ENCODE measurements at places on chromosomes 7 and 10. TPM values are rescaled to one million over a fixed set of nuclear protein-coding genes. Genes with fewer than 3 reads are reported as not detected.

GRCh38 chr10:22433875-22434274, 88.6 kb downstream of the SPAG6 start:
- peak; percentile 88 for DNase-seq

- no peak for DNase-seq
Measured at GRCh38 chr10:60911715-60912114, 32.3 kb downstream of the RHOBTB1 start.

Gene NFE2L3
- 2.6 TPM for total RNA-seq

- no peak for DNase-seq
Measured at GRCh38 chr7:106916679-106917078, 51.6 kb downstream of the PIK3CG start.

DNA sequence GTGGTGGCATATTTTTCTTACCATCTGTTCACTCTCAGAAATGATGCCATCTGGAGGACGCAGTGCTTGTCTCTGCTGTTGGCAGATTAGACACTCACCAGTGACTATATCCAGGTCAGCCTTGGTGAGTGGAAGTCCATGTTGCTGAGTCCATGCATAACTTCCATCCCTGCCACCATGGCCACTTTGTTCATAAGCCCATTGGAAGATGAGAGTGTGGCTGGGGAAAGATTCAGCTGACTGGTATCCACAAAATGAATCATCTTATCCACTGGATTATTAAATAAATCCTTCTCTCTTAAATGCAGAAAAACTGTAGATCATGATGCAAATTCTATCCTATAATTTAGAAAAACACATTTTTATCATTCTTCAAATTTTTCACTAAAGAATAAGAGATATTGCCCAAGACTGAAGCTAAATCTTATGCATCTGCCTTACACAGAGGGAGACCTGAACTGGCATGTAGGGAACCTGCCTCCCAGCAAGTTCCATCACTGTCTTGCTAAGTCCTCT, 726.9 kb downstream of the TNS3 start:
- DNase-seq = peak; percentile 91

DNA sequence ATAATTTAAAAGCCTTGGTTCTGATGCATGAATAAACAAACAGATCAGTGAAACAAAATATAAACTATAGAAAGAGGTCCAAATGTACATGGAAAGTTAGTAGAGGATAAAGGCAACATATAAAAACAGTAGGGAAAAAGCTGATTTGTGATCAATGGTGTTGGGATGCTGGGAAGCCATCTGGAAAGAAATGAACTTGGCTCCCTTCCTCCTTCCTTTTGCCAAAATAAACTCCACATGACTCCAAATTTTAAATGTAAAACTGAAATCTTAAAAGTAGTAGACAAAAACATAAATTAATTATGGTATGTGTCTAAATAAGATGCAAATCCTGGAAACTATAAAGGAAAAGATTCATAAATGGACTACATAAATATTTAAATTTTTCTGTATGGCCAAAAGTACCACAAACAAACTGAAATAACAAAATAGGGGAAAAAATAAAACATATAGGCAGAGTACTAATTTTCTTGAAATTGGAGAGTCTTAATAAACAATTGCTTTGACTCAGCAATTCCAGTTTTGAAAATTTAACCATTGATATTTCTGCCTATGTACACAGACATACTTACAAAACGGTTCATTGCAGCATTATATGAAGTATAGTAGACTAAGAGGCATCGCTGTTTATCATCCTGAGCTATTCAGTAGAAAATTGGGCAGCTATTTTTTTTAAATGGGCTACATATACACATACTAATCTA, 77.0 kb upstream of the TRIM24 start:
- no peak for DNase-seq

Gene GPR141
- total RNA-seq = not detected

Gene LRRC17
- total RNA-seq = 1,308 TPM

DNA sequence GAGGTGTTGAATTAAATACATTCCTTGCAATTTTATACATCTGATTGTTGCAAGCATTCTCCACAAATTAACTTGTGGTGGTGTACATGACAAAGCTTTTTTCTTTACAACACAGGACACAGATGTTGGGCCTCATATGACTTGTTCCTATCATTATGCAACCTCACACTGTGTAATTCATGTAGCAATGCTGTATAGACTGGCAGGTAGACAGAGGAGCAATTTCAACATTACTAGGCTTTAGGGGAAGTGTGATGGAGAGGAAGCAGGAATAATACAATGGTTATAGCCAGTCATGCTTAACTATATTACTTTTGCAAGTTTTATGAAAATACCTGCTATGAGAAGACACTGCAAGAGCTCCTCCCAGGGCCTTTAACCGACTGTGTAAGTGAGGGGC, 832.1 kb downstream of the CNTNAP2 start:
- no peak for DNase-seq

Gene AGMO
- total RNA-seq = not detected

DNA sequence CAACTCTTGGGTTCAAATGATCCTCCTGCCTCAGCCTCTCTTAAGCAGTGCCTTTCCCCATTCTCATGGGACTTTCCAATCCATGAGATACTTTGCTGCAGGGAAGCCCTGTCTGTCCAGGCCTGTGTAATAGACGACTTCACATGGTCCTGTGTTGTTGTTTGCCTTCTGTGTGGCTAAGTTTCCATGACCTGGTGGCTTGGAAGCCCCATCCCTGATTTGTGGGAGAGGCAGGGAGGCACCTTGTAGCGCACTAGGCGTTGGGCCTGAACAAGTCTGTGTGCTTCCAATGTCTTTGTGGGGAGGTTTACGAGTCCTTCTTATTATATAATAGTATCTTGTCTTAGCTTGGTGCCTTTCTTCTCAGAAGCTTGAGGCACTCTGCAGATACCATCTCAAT, 49.1 kb downstream of the TCF7L2 start:
- no peak for DNase-seq

- no peak for DNase-seq
Measured at GRCh38 chr7:12002428-12002827, 170.4 kb upstream of the THSD7A start.

DNA sequence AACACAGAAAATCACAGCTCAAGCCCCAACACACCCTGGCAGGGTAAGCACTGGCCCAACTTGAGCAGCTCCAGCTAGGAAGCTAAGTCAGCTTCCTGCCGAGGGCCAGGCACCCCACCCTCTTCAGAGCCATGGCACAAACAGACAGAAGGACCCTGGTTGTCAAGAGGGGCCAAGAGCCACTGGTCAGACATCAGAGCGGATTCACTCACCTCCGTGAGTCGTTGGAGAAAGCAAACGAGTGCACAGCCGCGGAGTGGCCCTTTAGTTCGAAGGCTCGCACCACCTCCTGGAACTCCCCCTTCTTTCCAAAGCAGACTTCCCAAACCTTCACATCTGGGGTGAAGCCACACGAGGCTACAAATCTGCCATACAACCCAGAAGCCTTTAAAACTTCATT, 7.4 kb downstream of the TBL2 start:
- no peak for DNase-seq

Gene GIMAP1
- total RNA-seq = not detected

DNA sequence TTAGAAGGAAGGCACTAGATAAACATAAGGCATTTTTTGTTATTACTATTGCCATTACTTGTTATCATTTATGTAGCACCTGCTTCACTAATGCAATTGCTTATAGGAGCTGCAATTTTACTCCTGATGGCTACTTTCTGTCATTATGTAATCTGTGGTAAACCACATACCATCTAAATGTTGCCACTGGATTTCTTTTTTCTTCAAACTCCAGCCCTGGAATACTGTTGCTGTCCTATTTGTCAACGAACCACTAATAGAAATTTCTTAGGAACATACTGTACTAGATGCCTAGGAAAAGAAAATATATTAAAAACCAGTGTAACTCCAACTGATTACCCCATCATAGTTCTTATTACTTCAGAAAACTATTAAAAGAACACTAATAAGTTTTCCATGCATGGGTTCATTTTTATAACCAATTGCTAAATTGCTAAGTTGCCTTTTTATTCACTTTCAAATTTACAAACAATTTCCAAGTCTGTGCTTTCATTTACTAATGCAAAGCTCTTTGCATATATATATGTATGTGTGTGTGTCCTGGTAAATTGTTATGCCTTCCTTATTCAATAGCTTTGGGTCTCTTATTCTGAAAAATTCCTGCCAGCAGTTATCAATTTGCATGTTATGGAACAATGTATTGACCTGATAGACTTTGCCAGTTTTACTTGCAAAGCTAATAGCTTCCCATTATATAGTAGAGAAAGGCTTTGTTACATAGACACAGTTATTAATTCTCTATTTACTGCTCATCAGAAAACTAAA, 287.4 kb downstream of the EXOC4 start:
- peak; percentile 74 for DNase-seq

DNA sequence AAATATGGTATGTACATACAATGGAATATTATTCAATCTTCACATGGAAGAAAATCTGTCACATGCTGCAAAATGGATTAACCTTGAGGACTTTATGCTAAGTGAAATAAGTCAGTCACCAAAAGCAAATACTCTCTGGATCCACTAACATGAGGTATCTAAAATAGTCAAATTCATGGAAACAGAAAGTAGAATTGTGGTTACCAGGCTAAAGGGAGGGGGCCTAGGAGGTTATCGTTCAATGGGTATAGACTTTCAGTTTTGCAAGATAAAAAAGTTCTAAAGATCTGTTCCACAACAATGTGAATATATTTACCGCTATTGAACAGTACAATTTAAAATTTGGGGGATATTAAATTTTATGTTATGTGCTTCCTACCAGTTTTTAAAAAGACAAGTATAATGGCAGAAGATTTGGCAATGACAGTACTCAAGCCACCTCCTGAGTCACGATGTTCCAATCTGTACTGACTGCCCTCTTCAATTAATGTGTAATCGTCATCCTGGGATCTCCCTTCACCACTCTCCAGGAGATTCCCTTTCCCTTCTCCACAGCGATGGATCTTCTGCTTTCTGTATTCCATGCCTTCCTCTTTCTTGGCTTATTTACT, 32.3 kb upstream of the IL6 start:
- DNase-seq = no peak

GRCh38 chr10:73873838-73874215, 528 bp downstream of the CAMK2G start:
- no peak for DNase-seq

DNA sequence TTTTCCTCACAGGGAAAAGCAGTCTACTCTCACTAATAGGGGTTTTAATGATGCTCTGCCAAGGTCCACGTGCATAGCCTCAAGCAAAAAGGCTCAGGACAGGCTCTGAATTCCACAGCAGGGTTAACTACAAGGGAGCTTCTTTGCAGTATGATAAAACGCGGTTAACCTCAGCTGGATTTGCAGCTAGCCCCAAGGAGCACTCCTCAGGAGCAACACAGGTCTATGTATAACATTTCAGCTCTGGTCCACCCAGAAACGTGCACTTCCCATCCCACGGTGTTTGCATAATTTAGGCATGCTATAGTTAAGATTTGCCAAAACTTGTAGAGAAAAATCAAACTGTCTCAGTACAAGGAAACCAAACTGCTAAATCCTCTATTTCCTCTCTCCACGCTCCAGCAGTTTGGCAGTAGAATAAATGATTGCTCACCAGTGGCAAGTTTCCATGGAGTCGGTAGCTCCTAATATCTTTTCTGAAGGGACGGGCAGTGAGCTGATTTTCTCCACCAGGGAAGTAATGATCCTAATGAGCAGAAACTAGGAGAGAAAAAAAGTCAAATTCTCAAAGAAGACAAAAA, 13.1 kb upstream of the ASB4 start:
- DNase-seq = peak; percentile 66

- DNase-seq = peak; percentile 100
Measured at GRCh38 chr7:102875700-102876295, 37.0 kb upstream of the LRRC17 start.

DNA sequence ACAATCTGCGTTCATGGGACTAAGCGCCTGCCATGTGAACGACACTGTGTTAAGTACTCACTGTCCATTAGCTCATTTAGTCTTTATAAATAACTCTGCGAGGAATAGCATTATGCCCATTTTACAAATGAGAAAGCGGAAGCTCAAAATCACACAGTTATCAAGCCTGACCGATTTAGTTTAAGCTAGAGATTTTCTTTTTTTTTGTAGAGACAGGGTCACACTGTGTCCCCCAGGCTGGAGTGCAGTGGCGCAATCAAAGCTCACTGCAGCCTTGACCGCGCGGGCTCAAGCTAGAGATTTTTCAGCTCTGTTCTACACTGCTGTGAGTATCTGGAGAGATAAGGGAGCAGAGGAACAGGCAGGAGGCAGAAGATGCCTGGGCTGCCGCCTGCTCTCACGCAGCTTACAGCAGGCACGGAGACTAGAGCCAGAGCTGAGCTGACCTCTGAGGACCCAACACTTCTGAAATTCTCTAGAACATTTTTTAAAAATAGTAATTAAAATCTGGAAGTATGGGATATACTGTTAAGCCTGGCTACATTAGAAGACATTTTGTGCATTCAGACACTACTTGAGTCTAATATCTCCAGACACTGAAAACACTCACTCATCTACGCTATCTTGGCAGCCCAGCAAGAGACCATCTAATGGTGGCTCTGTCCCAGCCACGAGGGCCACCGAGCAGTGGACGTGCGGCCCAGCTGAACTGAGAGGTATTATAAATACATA, 38.7 kb downstream of the GNA12 start:
- no peak for DNase-seq

GRCh38 chr10:71321386-71321785, 2.3 kb downstream of the SLC29A3 start:
- DNase-seq = no peak

- no peak for DNase-seq
Measured at GRCh38 chr10:851901-852300, 79.6 kb downstream of the LARP4B start.

Gene CFAP69
- total RNA-seq = 1.6 TPM

All from LHCN-M2 (cell line).